ENCODE measurements at places on chromosomes 4 and X. TPM values are rescaled to one million over a fixed set of nuclear protein-coding genes. Genes with fewer than 3 reads are reported as not detected.

The FGA gene
- total RNA-seq = not detected

The HEPH gene
- not detected for total RNA-seq

The GPR119 gene
- total RNA-seq = not detected

The FANCB gene
- 4.8 TPM for total RNA-seq

The ZNF157 gene
- 1.00 TPM for total RNA-seq

The NUP54 gene
- 52.8 TPM for total RNA-seq

The SYTL4 gene
- total RNA-seq = not detected

The GDPD2 gene
- not detected for total RNA-seq

The CLCN5 gene
- 1.8 TPM for total RNA-seq

The DRD5 gene
- total RNA-seq = not detected

GRCh38 chrX:7244405-7244804, 96.5 kb upstream of the PUDP start:
- H3K27me3 ChIP-seq = no peaks in the 10 kb centered on the region
- H3K36me3 ChIP-seq = no peaks in the 10 kb centered on the region
- DNase-seq = no peak
- H3K27ac ChIP-seq = no peak overlapping the region

GRCh38 chrX:94633237-94633636, 959.2 kb downstream of the FAM133A start:
- no peaks in the 10 kb centered on the region for H3K36me3 ChIP-seq
- H3K4me3 ChIP-seq = no peak overlapping the region
- no peak for DNase-seq

GRCh38 chr4:30879855-30880598, 159.9 kb downstream of the PCDH7 start:
- H3K27ac ChIP-seq = no peak overlapping the region
- no peaks in the 10 kb centered on the region for H3K36me3 ChIP-seq
- no peak overlapping the region for H3K4me3 ChIP-seq
- H3K4me1 ChIP-seq = no peaks in the 10 kb centered on the region
- no peak for DNase-seq

- H3K27ac ChIP-seq = no peak overlapping the region
- no peaks in the 10 kb centered on the region for H3K27me3 ChIP-seq
- DNase-seq = no peak
- H3K4me1 ChIP-seq = no peaks in the 10 kb centered on the region
- no peaks in the 10 kb centered on the region for H3K36me3 ChIP-seq
- no peak overlapping the region for H3K4me3 ChIP-seq
Observed at GRCh38 chr4:3732076-3733028, 33.8 kb upstream of the ADRA2C start.

DNA sequence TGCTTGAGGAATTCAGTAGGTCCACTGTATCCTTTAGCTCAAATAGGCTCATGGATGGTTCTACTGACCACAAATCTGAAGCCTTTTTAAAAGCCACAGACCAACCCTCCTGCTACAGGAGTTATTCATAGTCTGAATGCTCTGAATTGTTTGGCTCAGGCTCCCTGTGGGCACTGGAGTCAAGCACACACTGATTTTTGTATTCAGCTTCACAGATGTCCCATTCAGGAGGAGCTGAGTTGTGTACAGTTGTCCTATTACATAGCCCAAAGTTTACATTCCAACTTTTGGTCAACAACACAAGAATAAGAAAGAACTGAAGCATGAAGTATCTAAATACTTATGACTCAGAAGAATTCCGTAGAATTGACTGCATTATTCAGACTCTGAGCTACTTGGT, 243.9 kb downstream of the UNC5C start:
- no peak overlapping the region for H3K4me3 ChIP-seq
- no peaks in the 10 kb centered on the region for H3K27me3 ChIP-seq
- DNase-seq = no peak
- no peaks in the 10 kb centered on the region for H3K4me1 ChIP-seq

- DNase-seq = no peak
- H3K4me1 ChIP-seq = no peaks in the 10 kb centered on the region
- no peaks in the 10 kb centered on the region for H3K27me3 ChIP-seq
- no peaks in the 10 kb centered on the region for H3K36me3 ChIP-seq
- H3K4me3 ChIP-seq = no peak overlapping the region
- no peak overlapping the region for H3K27ac ChIP-seq
Observed at GRCh38 chr4:73735231-73735630, 5.1 kb upstream of the CXCL8 start.

DNA sequence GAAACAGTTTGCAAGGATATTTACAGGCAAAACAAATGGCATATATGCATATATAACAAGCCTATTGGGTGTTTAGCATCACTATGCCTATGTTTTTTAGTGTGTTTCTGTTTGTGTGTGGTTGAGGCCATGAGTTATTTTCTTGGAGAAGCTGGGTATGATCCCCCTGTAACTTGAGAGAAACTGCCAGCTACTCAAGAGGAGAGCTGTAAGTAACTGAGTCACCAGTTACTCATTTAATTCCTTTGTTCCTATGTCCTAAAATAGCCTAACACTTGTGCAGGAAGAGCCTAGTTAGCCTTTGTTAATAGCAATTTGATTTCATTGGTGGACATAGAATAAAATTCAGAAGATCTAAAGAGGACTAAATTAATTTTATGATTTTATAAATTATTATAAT, 79.1 kb downstream of the PWWP3B start:
- no peak overlapping the region for H3K27ac ChIP-seq
- H3K4me3 ChIP-seq = no peak overlapping the region
- H3K36me3 ChIP-seq = no peaks in the 10 kb centered on the region
- H3K4me1 ChIP-seq = no peaks in the 10 kb centered on the region
- H3K27me3 ChIP-seq = no peaks in the 10 kb centered on the region

DNA sequence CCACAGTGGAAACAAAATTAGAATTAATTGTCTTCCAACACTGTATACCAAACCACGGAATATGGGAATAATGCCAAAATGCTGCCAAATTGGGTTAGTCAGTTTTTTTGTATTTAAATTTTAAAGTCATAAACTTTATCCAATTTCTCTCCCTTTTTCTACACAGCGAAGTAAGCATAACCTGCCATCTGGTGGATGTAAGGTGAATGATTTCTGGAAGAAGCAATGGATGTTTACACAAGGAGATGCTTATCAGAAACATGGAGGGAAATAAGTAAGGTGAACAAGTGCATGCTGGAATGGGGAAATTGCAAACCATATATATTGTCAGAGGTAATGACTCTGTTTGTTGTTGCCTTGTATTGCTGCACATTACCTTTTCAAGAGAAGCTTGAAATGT, 691.9 kb downstream of the TECRL start:
- no peaks in the 10 kb centered on the region for H3K36me3 ChIP-seq
- no peak for DNase-seq
- H3K27me3 ChIP-seq = no peaks in the 10 kb centered on the region
- H3K4me1 ChIP-seq = no peaks in the 10 kb centered on the region
- H3K27ac ChIP-seq = no peak overlapping the region

DNA sequence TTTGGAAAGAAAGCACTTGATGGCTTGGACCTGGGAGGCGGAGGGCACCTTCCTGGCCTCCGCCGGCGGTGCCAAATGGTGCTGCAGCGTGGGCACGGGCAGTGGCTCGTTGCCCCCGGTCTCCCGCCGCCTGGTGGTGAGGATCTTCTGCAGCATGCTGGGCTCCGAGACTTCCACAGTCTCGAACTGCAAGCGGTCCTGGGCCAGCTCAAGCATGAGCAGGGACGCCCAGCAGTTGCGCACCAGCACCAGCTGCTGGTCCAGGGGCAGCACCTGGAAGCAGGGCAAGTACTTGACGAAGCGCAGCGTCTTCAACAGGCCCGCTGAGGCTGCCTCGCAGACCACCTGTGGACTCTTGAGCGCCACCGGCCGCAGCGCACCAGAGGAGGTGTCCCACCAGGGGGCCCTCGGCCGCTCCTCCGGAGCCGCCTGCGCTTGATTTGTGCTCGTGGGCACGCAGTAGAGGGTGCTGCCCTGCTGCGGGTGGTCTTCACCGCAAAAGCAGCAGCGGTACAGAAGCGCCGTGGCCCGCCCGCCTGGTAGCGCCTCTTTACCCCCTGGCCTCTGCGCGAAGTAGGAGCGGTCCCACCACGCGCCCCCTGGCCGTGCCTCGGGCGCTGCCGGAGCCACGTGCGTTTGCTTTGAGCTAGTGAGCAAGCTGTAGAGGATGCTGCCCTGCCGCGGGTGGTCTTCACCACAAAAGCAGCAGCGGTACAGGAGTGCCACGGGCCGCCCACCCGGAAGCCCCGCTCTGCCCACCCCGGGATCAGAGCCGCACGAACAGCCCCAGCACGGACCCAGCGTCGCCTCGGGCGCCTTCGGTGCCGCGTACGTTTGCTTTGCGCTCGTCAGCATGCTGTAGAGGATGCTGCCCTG, 689 bp downstream of the NR0B1 start:
- H3K36me3 ChIP-seq = no peaks in the 10 kb centered on the region
- no peaks in the 10 kb centered on the region for H3K4me1 ChIP-seq
- H3K4me3 ChIP-seq = no peak overlapping the region
- H3K27ac ChIP-seq = no peak overlapping the region
- DNase-seq = no peak

DNA sequence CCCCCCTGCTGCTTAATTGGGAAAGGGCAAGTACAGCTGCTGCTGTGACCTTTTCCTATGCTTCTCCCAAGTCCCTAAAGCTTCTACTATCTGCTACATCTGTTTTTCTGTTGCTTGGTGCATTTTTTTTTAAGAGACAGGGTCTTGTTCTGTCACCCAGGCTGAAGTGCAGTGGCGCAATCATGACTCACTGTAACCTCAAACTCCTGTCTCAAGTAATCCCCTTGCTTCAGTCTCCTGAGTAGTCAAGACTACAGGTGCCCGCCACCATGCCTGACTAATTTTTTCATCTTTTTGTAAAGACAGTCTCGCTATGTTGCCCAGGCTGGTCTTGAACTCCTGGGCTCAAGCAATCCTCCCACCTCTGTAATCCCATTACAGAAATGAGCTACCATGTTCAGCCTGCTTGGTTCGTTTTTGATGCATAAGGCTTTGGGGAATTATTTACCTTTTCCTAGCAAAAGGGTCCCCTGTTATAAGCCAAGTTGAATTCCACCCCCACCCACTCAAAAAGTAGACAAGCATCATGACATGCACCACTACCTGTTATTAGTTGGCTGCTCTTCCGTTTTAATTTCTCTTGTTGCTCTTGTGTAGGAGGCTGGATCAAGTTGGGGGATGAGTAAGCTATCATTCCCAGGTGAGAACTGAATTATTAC, 39.6 kb downstream of the DGKK start:
- no peaks in the 10 kb centered on the region for H3K27me3 ChIP-seq
- no peaks in the 10 kb centered on the region for H3K36me3 ChIP-seq
- DNase-seq = no peak
- H3K4me3 ChIP-seq = no peak overlapping the region
- no peak overlapping the region for H3K27ac ChIP-seq

DNA sequence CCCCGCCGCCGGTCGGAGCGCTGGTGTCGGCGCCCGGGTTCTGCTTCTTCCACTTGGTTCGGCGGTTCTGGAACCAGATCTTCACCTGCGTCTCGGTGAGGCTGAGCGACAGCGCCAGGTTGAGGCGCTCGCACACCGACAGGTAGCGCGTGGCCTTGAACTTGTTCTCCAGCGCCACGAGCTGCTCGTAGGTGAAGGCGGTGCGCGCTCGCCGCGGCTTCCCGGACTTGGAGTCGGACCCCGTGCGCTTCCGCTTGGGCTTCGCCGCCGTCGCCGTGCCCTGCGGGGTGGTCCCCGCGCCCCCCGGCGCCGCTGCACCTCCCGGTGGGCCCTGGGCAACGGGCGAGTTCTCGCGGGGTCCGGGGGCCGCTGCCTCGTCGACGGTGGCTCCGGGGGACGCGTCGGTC, 3.1 kb downstream of the NKX1-1 start:
- H3K4me1 ChIP-seq = no peaks in the 10 kb centered on the region
- H3K36me3 ChIP-seq = no peaks in the 10 kb centered on the region
- H3K27ac ChIP-seq = no peak overlapping the region
- peaks cover 9% of the 10 kb centered on the region for H3K27me3 ChIP-seq
- no peak overlapping the region for H3K4me3 ChIP-seq
- DNase-seq = no peak

GRCh38 chr4:127015667-127016117, 617.1 kb upstream of the INTU start:
- H3K36me3 ChIP-seq = no peaks in the 10 kb centered on the region
- H3K4me1 ChIP-seq = no peaks in the 10 kb centered on the region
- H3K4me3 ChIP-seq = no peak overlapping the region
- no peaks in the 10 kb centered on the region for H3K27me3 ChIP-seq
- no peak overlapping the region for H3K27ac ChIP-seq
- DNase-seq = no peak

DNA sequence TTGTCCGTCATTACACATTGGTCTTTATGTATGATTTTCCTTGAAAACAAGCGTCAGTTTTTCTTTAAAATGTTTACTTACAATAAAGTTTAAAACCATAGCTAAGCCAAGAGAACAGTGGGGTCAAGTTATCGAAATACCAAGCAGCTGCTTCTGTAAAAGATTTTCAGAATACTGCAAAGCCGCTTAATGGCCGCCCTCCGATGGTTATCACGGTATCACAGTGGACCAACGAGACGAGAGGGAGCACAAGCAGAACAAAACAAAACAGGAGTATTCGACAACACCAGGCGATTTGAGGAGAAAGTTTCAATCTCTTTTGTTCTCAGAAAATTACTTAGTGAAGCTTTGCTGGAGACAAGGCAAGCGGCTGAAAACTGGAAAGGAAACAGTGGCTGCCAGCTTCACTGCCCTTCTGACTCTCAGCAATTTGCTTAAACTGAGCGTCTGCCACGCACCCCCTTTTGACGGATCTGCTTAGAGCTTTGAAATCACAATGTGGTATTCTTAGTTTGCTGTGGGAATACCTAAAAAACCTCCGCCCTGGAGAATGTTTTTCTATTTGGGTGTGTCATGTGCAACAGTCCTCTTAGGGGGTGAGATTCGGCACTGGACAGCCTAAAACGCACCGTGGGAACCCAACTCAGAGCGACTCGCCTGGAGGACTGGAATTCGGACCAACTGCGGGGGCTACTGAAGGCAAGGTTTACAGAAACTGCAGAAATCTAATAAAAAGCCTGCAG, 199.8 kb downstream of the NSUN7 start:
- H3K4me3 ChIP-seq = no peak overlapping the region
- no peaks in the 10 kb centered on the region for H3K4me1 ChIP-seq
- no peaks in the 10 kb centered on the region for H3K27me3 ChIP-seq
- DNase-seq = no peak
- no peak overlapping the region for H3K27ac ChIP-seq

- H3K36me3 ChIP-seq = no peaks in the 10 kb centered on the region
- no peak for DNase-seq
- H3K4me3 ChIP-seq = no peak overlapping the region
Observed at GRCh38 chrX:41522081-41522480, 74.9 kb downstream of the NYX start.

DNA sequence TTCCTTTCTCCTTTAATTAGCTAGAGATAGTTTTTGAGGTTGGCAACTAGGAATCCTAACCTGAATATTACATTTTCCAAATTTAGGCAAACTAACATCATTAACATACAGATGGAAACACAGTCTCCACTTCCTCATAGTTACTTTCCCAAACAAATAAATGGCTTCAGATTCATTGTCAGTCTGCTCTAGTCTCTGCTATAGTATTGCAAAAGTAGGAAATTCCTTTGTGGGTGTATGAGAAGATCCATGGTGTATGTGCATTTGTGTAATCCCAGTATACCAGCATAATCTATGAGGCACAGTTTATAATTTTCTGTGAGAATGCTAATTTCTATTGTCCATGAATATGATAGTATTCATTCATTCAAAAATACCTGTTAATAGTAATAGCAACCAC, 3.0 kb upstream of the NDP start:
- no peaks in the 10 kb centered on the region for H3K36me3 ChIP-seq
- no peak for DNase-seq
- no peaks in the 10 kb centered on the region for H3K27me3 ChIP-seq
- peaks cover 9% of the 10 kb centered on the region for H3K4me1 ChIP-seq
- H3K27ac ChIP-seq = no peak overlapping the region

Measured in CD4-positive, alpha-beta memory T cell (primary cell).